Activated T-cell treated with anti-CD3 and anti-CD28 coated beads, Interleukin-2, amount 50 U/mL, for 72 hours (primary cell): ENCODE measurements at places on chromosomes 4 and X.

- no peak for DNase-seq
Measured at GRCh38 chrX:72395237-72395636, 89.5 kb upstream of the CITED1 start.

DNA sequence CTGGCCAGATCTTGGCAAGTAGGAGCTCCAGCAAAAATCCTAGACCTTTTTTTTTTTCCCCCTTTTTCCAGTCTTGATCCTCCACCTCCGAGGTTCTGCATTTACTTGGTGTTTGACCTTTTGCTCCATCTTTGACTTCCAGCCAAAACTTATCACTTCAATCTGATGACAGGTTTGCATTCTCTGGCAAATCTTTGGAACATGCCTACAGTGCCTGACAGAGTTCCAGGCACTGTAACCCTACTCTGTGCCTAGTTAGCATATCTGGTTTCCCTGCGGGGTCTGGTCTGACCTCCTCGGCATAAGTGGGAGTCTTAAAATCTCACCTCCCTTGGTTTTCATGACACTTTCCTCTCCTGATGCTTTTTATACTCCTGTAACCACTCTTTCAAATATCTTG is 39.4 kb upstream of the NR3C2 start:
- no peak for DNase-seq

DNA sequence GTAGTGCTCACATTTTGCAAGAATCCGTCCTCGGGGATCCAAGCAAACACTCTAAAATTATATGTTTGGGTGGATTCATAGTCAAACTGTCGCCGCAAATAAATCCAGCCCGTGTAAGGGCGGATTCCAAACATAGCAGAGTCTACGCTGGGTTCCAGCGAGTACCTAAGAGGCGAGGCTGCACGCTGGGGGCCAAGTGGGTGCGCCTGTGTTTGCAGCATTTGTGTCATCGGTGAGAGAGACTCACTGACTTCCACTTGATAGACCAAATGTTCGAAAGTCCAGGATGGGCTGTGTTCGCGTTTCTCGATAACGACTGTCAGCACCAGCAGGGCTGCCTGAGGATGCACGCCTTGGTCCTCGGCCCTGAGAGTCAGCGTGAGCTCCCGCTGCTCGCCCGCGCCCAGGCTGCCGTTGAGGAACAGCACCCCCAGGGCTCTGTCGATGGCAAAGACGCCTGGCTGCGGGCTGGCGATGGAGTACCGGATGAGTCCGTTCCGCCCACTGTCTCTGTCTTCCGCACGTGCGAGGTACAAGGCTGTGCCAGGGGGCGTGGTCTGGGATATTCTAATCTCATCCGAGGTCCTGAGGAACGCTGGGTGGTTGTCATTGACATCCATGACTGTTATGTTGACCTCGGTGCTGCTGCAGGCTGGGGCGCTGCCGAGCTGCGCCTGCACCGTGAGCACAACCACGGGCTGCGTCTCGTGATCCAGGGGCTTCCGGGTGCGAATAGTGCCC is 158.7 kb downstream of the DCHS2 start:
- DNase-seq: peak; percentile 58

DNA sequence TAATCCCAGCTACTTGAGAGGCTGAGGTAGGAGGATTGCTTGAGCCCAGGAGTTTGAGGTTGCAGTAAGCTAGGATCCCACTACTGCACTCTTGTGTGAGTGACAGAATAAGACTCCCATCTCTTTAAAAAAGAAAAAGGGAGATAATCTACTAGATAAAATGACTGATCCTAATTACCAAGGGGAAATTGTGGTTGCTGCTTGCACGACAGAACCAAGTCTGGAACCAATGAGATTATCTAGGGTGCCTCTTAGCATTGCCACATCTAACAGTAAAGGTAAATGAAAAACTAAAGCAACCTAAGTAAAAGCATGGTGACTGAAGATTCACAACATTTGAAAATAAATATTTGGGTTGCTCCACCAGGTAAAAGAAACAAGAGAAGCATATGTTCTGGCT is 185.1 kb downstream of the PDHA2 start:
- no peak for DNase-seq

DNA sequence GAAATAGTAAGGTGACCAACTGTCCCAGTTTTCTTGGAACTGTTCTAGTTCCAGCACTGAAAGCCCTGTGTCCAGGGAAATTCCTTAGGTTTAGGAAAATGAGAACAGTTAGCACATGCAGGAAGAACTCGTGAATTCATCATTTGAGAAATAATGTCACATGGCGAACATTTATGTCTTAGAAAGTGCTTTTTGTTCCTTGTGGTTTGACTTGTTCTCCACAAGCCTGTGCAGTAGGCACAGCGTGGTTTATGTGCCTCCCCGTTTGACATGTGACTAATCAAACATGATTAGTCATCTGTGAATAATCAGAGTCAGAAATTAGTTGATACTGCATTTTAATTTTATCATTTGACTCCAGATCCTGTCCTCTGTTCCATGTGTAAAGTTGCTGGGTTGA is 556.0 kb upstream of the CPEB2 start:
- DNase-seq: no peak

DNA sequence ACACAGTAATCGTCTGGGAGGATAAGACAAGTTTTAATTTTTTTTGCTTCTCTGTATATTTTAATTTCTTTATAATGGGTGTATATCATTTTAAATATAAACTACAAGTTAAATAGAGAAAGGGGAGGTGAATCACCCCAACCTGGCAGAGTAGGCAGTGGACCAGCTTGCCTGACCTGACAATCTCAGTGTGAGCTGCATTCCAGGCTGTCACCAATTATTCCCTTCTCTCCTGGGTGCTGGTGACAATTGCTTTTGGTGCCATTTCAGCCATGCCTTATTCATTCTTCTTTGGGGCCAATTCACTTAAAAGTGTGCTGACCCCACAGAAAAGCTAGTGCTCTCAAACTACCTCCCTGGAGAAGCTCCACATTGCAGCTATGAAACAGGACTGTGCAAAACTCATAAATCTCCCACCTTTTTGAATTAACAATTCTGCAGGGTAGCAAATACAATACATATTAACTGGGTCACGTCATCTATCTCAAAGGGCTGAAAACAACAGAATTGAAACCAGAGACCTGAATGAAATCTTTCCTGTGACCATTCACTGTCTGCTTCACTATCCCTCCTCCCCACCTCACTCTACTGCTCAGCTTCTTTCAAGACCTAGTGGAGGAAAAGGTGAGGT is 359.0 kb downstream of the HS3ST1 start:
- DNase-seq: no peak

DNA sequence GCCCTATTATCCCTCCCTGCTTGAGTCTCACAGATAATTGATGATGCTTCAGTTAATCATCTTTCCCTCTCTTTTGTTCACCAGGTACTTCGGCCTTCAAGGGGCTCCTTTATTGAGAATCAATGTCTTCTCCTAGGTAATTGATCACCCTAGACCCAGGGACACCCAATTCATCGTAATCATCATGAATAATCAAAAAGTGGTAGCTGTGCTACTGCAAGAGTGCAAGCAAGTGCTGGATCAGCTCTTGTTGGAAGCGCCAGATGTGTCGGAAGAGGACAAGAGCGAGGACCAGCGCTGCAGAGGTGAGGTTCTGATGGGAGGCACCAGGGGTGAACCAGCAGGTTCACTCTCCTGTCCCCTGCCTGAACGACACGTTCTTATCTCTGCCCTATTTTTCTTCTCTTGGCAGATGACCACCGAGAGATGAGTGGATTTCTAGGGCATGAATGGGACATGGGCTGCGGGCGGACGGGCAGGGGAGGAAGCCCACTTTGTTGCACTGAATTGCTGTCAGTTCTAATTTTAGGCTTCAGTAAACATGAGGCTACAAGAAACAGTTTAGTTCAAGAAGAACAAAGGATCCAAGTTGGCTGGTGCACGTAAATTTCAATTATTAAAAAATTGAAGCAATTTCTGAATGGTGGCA is 80.5 kb downstream of the ALPK1 start:
- DNase-seq: no peak

DNA sequence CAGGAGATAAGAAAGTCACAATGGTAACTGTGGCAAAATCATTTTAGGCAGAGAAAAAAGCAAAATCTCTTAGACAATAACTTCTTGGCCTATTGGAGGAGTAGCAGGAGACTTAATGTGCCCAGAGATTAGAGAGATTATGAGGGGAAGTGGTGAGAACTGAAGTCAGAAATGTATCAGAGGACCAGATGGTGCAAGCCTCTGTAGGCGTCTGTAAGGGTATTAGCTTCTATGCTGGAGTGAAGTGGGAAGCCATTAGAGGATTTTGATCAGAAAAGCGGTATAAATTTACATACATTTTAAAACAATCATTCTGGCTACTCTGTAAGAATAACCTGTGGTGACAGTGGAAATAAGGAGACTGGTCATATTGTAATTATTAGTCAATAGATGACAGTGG is 236.7 kb downstream of the FAT4 start:
- DNase-seq: no peak

GRCh38 chr4:8380511-8381415 is 59.8 kb downstream of the ACOX3 start:
- DNase-seq: no peak

GRCh38 chr4:38290366-38290765 is 330.2 kb downstream of the PTTG2 start:
- DNase-seq: no peak

DNA sequence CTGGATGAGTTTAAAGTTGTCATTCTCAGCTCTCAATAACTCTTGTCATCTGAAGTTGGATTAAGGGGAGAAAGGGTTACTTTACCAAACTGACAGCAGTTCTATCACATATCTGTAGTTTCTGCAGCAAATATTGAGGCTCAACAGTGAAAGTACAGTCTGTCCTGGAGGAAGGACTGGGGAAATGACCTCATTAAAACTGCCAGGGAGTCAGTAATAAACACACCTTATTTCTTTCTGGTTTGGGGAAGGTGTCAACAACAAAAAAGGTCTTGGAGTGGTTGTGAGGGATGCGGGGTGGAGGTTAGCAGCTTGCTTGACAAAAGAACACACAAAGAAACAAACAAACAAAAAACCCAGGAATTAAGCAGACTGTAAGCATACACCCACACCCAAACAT is 1418.0 kb downstream of the STIM2 start:
- no peak for DNase-seq

DNA sequence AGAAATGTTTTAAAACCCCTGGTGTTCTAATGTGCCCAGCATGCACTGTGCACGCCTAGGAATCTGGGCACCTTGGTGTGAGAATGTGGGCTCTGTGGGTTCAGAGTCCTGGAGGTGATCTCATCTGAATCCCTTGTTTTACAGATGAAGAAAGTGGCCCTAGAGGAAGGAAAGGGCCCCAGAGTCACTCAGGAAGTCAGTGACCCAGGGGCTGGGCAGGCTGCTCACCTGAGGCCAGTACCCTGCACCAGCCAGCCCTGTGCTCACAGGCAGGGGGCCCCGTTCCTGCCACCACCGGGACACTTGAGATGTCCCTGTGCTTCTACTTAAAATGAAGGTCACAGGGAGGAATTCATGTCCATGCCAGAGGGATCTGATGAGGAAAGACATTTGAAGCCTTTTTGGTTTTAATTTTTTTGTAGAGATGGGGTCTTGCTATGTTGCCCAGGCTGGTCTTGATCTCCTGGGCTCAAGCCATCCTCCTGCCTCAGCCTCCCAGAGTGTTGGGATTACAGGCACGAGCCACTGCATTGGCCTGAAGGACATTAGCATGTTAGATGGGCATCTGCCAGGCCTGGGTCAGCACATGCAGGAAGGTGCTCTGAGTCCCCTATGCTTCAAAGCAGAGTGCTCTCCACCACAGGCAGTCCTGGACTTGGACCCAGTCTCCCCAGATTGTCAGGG is 7.4 kb upstream of the S100P start:
- no peak for DNase-seq

GRCh38 chr4:43330288-43330687 is 437.8 kb downstream of the GRXCR1 start:
- no peak for DNase-seq

GRCh38 chr4:185730849-185731608 is 81.0 kb downstream of the SORBS2 start:
- no peak for DNase-seq

GRCh38 chrX:49041744-49042580 is 1.2 kb downstream of the TFE3 start:
- DNase-seq: no peak

GRCh38 chr4:104989371-104989770 is 157.3 kb upstream of the TET2 start:
- DNase-seq: no peak

DNA sequence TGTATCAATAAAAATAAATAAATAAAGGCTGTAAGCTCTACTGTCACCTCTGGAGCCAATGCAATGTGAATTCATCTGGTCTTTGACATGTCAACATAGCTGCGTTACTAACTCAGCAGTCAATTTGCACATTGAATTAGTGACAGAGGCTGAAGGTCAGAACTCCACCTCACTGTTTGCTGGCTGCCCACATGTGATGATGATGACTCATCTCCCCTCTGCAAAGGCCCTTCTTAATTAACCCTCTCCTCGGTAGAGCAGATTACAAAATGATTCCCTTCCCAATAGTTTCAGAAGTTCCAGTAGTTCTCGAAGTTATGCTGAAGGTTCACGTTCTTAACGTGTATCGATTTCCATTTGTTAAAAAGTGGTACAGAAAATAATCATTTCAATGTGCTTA is 1626.0 kb upstream of the TENM3 start:
- no peak for DNase-seq

DNA sequence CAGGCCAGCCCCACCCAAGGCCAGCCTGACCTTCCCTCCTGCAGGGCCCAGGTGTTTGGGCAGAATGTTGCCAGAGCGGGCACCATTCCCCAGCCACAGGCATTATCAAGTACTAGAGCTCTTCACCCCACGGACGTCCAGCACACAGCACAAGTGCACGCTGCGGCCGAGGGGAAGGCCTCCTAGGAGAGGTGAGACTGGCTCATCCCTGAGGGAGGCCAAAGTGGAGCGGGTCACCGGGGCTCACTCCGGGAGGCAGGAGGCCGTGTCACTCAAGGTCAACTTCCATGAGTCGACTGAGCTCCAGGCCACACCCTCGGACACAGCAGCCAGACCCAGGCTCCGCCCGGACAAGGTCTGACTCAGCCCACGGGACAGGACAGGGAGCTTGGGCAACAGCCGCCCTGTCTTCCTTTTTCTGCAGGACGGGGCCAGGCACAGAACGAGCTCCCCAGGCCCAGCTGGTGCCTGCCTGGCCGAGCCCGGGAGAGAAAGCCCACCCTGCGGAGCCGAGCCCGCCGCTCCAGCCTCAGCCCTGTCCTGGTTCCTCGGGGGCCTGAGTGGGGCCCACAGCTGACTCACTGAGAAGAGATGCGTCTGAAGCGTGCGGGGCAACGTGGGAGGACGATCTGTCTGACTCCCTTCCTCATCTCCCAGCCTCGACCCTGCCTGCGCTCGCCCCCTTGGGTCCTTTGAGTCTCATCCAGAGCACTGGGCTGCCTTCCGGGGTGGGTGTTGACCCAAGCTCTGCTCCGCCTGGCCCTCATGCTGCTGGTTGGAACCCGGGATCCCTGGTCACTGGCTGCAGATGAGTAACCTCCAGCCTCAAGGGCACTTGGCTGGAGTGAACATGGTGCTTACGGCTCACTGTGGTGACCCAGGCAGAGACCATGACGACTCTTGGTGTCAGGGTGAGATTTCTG is 1.6 kb downstream of the SLC49A3 start:
- no peak for DNase-seq

GRCh38 chrX:110146521-110146920 is 143.6 kb downstream of the TMEM164 start:
- peak; percentile 31 for DNase-seq
